Esophagus mucosa (tissue), 1 donor: ENCODE measurements at places on chromosomes 13 and 19.

DNA sequence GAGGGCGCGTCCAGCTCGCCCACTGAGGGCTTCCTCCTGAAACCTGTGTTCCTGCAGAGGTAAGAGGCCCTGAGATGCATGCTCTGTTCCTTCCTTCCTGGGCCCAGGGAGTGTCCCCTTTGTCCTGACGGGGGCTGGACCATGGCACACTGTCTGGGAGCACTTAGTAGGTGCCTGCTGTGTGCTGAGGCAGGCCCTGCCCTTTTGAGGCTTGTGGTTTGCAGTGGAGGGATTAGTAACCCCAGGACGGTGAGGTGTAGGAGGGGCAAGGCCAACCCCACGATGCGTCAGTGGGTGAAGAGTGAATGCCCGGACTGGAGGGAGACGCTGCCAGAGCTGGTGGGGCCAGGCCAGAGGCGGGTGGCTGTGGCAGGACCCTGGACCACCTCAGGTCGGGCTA is 11.2 kb upstream of the F2RL3 start:
- no peak for ATAC-seq

DNA sequence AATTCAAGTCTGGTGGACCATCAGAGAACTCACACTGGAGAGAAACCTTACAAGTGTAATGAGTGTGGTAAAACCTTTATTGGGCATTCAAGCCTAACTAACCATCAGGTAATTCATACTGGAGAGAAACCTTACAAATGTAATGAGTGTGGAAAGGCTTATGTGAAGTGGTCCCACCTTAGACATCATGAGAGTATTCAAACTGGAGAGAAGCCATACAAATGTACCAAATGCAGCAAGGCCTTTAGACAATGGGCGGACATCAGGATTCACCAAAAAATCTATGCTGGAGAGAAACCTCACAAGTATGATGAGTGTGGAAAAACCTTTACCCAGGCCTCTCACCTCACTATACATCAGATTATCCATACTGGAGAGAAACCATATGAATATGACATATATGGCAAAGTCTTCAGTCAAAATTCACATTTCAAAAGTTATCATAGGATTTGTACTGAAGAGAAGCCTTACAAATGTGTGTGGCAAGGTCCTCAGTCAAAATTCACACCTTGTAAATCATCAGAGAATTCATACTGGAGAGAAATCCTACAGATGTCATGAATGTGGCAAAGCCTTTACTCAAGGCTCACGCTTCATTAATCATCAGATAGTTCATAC is 19.7 kb upstream of the ZNF665 start:
- no peak for ATAC-seq

DNA sequence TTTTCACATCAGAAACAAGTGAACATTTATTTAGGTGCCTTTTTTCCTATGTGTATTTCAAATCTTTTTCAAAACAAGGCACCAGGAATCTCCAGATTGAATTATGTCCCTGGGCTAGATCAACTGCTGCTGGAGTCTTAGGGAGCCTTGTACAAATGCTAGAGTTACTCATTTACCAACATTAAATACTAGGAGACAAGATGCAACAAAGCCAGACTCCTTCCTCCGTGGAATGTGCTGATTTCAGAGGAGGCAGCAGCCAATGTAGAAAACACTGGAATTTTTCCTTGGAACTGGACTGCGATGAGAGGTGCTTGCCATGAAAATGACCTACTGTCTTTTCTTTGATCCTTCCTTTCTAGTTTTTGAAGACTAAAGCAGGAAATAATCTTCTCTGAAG is 1514.7 kb upstream of the MIR17HG start:
- ATAC-seq: no peak

DNA sequence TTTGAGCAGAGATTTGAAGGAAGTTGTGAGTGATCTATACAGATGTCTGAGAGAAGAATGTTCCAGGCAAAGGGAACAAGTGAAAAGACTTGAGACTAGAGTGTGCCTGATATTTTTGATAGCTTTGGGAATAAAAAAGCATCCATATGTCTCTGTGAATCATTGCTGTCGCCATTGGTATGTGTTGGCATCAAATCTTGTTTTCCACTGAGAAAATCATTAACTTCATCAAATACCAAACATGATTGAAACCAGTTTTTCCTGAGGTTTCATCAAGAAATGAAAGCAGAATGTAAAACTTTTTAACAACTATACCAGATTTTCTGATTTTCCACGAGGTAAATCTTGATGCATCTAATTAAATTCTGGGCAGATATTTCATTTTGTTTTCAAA is 862.6 kb downstream of the DIAPH3 start:
- ATAC-seq: no peak

GRCh38 chr13:47334173-47334572 is 437.3 kb upstream of the HTR2A start:
- ATAC-seq: no peak

DNA sequence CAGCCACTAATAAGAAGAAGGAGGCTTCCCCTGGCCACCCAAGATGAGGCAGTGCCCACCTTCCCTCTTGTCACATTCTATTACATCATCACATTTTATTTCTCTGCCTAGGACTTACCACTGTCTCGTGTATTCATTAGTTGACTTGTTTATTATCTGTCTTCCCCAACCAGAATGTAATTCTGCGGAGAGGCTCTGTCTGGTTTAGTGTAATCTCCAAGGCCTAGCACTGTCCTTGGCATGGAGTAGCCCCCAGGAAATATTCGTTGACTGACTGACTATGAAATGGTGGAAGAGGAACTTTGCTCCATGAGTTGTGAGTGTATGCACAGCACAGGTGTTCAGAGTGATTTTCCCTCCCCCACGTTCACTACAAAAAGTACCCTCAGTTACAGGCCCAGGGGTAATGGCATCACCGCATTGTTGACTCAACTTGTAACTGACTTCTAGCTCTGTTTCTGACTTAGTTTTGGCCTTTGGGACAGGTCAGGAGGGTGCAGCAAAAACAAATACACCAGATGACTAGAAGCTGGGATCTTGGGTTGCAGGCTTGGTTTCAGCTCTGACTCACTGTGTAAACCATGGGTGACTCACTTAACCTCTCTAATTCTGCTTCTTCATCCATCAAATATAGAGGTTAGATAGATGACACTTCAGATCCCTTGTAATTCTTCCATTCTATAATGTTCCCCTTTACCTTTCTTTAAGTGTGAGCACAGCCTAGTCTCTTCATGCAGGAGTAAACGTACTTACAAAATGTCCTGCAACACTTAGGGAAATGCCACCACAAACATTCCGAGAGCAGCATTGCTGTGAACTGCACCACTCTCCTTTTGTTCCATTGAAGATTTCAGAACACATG is 229.7 kb downstream of the KCNRG start:
- ATAC-seq: peak; percentile 99

- no peak for ATAC-seq
Measured at GRCh38 chr13:27298849-27299248, 28.2 kb downstream of the RASL11A start.

DNA sequence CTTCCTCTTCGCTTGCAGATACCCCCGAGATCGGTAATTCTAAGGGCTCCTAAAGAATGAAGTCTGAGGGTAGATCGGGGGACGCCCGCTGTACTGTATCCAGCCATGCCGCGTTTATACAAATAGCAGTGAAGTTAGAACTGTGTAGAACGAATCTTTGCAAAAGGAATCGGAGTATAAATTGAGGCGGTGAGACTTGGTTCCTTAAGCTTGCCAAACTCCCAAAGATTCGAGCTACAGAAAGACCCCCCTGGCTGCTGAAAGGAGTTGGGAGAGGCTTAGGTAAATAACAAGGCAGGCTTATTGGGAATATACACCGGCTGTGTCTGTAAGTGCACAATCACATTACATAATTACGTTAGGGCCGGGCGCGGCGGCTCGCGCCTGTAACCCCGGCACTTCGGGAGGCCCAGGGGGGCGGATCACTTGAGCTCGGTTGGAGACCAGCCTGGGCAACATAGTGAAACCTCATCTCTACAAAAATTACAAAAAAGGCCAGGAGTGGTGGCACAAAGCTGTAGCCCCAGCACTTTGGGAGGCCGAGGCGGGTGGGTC is 12.2 kb downstream of the TMEM160 start:
- peak; percentile 30 for ATAC-seq

GRCh38 chr19:21922276-21922675 is 86.3 kb upstream of the ZNF43 start:
- ATAC-seq: no peak

DNA sequence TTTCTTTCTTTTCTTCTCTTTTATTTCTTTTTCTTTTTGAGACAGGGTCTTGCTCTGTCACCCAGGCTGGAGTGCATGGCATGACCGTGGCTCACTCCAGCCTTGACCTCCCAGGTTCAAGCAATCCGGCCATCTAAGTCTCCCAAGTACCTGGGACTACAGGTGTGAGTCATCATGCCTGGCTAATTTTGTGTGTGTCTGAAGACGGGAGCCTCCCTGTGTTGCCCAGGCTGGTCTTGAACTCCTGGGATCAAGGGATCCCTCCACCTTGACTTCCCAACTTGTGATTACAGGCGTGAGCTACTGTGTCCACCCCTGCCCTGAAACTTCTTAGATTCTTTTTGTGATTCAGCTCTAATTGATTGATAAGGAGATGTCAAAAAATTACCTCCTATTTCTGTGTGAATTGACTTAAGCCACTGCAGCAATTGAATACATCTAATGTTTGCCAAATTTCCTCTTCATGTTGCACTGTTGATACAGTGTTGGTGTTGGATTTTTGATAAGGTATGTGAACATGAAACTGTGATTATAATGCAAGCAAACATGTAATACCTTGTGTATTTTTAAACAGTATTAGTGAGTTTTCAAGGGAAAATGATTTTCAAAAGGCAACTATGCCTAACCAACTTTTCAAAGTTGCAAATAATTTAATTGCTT is 22.6 kb downstream of the KLF5 start:
- ATAC-seq: peak; percentile 43

- no peak for ATAC-seq
Measured at GRCh38 chr13:51970349-51970748, 40.9 kb downstream of the ATP7B start.

DNA sequence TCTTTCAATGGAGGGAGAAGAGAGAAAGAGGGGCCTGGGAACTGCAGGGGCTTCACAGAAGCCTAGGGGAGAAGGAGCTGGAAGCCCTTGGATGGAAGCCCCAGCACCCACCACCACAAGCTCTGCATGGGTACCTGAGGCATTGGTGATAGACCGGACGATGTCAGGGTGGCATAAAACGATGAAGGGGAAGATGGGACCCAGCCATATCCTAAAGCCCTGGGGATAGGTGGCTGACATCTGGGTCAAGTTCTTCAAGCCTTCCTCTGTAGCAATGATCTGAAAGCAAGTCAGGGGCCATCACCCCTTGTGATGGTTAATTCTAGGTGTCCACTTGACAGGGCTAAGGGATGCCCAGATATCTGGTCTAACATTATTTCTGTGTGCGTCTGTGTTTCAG is 11.2 kb upstream of the OR10H5 start:
- ATAC-seq: no peak

GRCh38 chr19:28494461-28494860 is 718.5 kb downstream of the UQCRFS1 start:
- ATAC-seq: no peak

- ATAC-seq: no peak
Measured at GRCh38 chr13:105165449-105166125, 1369.9 kb downstream of the EFNB2 start.

DNA sequence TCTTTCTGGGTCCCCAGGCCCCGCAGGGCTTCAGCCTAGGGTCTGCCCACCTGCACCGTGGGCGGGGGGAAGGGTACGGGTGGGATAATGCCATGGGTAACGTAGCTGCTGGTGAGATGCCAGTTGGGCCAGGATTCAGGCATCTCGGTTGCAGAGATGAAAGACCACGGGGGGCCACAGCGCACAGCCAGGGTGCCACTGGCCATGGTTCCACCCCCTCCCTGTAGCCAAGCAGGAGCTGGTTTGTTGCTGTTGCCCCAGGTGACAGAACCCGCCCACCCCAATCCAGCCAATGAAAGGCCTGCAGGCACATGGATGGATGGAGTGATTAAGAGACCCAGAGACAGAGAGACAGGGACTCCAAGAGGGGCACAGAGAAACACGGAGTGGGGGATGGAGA is 1.0 kb upstream of the CGB7 start:
- peak; percentile 10 for ATAC-seq

- ATAC-seq: no peak
Measured at GRCh38 chr19:5081443-5082161, 112.7 kb downstream of the KDM4B start.

- no peak for ATAC-seq
Measured at GRCh38 chr13:106797081-106797640, 229.2 kb upstream of the ARGLU1 start.

- no peak for ATAC-seq
Measured at GRCh38 chr19:46913198-46913851, 52.5 kb downstream of the ARHGAP35 start.

GRCh38 chr13:35957241-35957731 is 173.9 kb downstream of the DCLK1 start:
- no peak for ATAC-seq

- no peak for ATAC-seq
Measured at GRCh38 chr19:30870876-30871275, 478.4 kb downstream of the TSHZ3 start.

GRCh38 chr19:16654140-16654539 is 5.8 kb downstream of the SMIM7 start:
- ATAC-seq: no peak

DNA sequence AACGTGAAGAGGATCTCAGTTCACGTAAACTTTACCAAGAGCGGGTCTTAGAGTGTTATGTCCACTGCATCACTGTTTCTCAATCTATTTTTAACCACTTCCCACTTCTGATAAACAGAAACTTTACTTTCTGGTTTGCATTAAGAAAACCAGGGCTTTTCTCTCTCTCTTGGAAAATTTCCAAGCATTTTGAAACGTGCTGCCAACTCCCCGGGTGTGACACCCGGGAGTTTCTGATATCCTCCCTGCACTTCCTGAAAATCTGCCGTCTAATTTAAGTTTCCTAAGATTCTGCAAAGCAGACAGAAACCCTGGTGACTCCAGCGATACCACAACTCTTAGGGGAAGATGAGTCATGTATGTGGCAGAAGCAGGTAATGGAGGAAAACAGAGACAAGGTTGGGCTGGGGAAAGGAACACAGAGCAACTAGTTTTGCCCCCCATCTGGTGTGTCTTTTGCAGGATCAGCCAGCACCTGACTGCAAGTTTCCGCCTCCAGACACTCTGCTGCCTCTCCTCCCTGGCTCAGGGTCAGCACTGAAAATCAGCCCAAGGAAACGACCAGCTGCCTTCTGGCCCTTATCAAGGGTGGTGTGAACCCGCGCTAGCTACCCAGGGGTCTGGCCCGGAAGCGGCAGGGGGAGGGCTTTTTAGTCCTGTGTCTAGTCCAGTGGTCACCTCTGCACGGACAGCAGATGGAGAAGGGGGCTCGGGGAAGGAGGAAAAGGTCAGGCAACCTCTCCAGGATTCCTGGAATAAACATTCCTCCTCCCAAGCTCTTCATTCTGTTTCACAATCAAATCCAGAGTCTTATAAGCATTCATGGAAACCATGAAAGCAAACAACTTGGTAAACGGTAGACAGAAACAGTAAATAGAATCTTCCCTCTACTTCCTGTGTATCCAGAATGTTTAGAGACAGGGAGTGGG is 11.3 kb upstream of the FFAR2 start:
- peak; percentile 79 for ATAC-seq

DNA sequence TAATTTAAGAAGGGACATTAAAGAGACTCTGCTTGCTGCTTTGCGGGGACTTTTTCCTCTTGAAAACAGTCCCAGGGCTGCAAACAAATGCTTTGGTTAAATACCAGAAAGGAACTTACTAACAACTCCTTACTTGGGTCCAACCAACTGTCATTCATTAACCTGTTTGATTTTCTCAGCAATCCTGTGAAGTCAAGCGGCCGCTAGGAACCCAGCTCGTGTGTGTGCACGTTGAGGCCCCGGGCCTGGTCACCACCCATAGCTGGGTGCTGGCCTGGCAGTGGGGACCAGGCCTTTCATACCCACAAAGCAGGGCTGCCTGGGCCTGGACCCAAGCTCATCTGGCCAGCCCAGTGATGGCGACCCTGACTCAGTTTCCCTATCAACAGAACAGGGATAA is 50.7 kb downstream of the C1QTNF9 start:
- no peak for ATAC-seq
